ENCODE measurements at places on chromosomes 5 and 9.

DNA sequence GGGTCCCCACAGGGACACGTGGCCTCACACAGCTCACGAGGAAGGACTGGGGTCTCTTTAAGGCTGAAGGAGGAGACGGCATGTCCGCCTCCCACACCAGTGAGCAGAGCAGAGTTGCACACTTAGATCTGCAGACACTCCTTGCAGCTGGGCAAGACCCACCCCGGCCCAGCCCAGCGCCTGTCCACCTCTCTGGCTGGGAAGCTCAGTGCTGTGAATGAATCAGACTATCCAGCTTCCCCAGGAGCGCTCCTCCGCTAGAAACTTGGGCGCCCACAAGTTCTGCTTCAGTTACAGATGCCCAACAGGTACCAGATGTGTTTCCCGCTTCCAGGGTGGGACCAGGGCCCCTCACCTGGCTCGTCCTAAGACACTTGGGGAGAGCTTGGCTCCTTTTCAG is 78.9 kb downstream of the NSUN2 start:
- no peak for DNase-seq

DNA sequence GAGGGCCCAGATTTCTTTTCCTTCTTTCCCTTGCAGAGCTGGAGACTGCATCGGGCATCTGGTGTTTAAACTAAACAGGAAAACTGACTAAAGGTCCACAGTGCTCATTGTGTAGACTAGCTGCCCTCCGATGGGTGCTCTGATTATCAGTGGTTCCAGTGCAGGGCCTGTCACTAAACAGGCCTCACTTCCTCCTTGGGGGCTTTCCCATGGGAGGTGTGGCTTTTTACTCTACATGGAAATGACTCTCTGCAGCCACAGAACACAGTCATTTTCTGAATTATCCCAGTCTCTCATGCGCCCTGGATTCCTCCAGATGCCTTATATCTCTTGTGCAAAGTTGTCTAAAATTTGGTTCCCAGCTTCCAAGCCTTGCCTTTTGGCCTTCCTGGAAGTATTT is 199.2 kb downstream of the TRIO start:
- peak; percentile 45 for DNase-seq

DNA sequence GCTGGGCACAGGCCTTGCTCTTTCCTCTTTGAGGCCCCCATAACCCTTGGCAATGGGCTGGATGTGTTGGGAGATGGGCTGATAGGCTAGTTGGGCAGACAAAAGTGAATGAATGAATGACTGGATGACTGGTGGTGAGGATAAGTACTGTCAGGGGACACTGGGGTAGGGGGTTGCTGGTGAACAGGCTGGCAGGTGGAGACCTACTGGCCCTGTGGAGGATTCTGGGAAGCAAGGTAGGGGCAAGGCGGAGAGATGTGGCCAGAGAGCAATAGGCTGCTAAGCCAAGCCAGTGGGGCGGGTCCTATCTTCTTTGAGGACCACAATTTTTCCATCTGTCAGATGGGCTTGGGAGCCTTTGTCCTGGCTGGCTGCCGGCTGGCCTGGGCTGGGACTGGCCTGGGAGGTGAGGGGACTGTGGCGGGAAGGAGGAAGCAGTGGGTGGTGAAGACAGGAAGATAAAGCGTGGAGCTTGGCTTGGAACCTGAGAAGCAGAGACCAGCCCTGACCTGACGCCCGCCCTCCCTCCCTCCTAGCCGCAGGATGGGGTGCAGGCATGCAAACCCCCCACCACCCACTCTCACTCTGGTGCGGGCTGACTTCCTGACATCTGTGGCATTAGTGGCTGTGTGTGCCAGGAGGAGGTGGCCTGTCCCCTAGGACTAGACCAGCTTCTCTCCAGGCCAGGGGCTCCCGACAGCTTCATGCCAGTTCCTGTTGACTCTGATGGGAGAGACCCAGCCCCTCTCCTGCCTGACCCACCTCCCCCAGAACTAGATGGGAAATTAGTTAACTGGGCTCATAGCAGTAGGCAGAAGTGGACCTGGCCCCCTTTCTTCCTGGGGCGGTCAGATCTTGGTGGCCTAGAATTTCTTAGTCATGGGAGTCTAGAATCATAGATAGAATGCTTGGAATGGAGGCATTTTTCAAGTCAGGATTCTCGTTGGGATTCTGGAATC is 9.5 kb downstream of the CXXC5 start:
- DNase-seq = no peak

DNA sequence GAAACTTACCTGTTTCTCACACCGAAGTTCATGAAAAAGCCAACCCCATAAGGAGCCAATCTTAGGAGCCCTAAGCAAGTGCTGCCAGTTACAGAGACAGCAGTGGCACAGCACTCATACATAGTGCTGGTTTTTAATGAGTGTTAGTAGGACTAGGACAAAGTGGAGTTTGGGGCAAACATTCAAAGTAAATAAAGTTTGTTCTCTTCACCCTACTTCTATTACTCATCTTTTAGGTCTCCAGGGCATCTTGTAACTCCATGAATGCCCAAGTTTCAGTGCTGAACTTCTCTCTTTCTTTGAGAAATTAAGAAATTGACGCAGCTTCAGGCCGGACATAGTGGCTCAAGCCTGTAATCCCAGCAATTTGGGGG is 584.7 kb downstream of the EBF1 start:
- DNase-seq = no peak

GRCh38 chr5:76662521-76662920 is 39.3 kb upstream of the F2RL2 start:
- no peak for DNase-seq

DNA sequence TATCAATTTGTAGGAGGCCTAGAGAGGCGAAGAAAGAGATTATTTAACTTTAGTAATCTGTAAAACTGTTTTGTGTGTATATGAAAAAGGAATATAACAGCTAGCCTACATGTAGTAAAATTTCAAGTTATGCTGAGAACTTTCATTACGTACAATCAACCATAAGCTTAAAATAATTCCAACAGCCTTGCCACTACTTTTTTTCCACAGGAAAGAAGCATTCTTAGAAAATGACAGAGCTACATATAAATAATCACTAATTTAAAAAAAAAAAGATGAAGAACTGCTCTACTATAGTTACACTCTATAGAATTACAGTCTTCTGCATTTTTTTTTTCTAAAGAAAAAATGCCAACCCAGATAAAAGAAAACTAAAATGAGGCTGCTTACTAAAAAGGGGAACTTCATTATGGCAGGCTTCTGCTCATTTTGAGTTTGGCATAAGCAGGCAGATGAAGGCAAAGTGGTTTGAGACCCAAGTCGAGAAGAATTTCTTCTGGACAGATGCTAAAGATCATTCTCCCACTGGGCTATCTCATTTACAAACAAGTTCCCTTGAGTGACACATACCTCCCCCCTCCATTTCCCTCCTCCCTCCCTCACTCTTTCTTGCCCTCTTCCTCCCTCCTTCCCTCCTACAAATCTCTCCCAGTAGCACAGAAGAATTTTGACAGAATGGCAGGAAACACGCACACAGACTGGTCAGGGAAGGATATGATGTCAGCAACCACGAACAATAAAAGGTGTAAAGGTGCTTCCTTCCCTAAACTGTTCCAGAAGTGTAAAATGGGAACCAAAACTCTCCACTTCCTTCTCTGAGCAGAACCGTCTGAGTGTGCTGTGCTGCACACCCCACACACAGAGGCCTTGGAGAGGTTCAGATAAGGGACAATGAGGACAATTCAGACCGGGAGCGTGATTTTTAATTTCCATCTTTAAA is 56.1 kb downstream of the MEF2C start:
- DNase-seq = no peak

GRCh38 chr5:136308212-136308795 is 57.0 kb downstream of the TRPC7 start:
- DNase-seq = no peak

- DNase-seq = no peak
These were observed 440.9 kb downstream of the DIRAS2 start for GRCh38 chr9:90201766-90202165.

GRCh38 chr5:66561256-66561990 is 34.8 kb upstream of the MAST4 start:
- no peak for DNase-seq

DNA sequence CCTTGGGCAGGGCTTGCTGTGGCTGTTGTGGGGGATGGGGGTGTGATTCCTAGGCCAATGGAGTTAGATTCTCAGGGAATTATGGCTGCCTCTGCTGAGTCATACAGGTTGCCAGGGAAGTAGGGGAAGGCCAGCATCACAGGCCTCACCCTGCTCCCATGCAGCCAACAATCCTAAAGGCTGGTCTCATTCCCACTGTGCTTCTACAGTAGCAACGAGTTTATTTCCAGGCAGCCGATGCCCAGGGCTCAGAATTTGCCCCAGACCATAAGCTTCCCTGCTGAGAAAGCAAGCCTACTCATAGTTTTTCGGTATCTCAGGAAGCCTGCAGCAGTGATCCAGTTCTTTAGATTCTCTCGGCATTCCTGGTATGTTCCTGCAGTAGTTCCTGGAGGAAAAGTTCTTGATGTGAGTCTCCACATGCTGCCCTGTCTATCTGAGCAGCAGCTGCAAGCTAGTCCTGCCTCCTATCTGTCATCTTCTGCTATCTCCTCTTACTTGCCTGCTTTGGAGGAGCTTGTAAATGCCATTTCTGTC is 59.3 kb upstream of the SELENOP start:
- DNase-seq = no peak

DNA sequence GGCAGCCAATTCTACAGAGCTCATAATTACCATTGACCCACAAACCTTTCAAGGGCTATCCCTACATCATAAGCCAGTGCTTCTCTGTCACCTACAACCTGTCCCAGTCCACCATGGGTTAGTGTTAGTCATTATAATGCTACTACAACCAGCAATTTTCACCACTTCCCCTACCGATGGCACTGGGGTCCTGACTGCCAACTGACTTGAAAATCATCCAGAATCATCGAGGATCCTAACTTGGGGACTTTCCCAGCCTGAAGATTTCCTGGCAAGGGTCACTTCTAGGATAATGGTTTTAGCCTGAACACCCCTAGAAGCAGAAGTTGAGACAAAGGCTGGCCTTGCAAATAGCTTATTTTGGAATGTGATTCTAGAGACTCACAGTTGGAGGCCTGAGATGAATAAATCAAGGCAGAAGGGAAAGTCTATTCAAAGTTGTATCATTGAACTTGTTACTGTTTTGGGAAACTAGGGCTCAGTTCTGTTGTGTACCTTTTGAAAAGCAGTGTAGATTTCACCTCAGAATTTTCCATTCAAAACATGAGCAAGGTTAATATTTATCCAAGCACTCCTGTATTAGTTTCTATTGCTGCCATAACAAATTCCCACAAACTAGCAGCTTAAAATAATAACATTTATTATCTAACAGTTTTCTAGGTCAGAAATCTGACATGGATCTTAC is 633.0 kb downstream of the LRRC70 start:
- no peak for DNase-seq

DNA sequence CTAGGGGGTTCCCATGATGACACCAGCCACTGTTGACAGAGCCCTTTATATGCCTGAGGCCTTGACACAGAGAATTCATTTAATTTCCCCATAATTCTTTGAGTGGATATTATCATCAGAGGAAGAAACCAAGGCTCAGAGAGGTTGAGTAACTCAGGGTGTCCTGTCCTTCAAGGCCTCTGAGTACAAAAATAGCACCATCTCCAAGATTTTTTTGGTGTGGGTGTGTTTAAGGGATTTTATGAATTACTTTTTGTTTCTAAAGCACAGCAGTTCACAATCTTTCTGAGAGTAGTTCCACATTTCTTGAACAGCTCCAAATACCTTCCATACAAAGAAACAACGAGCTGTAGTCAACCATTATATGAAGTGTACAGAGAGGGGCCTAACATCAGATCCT is 6.2 kb upstream of the GSN start:
- no peak for DNase-seq

- DNase-seq = no peak
These were observed 106.7 kb downstream of the SERINC5 start for GRCh38 chr5:80149161-80149609.

DNA sequence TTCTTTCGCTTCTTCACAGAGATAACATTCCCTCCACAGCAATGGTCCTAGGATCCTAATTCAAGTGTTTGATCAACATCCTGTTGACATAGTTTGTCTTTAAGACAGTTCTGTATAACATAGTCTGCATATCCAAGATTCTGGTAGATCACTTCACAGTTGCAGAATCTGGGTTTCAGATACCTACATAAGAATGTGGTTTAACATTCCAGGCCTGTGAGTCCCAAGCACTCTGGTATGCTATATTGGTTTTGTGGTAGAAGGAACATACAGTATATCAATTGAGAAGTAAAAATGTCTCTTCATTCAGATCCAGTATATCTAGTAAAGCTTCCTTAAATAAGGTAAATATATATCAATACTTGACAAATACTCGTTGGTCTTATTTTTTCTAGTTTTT is 914.2 kb upstream of the CDH6 start:
- DNase-seq = no peak

- no peak for DNase-seq
These were observed 10.9 kb downstream of the HABP4 start for GRCh38 chr9:96460882-96461281.

GRCh38 chr9:120212853-120213200 is 367.1 kb downstream of the CDK5RAP2 start:
- DNase-seq = no peak

- no peak for DNase-seq
These were observed 83.2 kb upstream of the SMIM15 start for GRCh38 chr5:61245486-61245885.

- DNase-seq = peak; percentile 41
These were observed at the start of gene TGFBI for GRCh38 chr5:136028782-136029742. Gene TGFBI (plus strand): TSS chr5:136028988. CDS start chr5:136029056, 68 bp downstream.

- DNase-seq = no peak
These were observed 243.3 kb upstream of the PDE4D start for GRCh38 chr5:60136841-60137240.

- no peak for DNase-seq
These were observed 36.0 kb downstream of the KCNMB1 start for GRCh38 chr5:170353011-170353761.

DNA sequence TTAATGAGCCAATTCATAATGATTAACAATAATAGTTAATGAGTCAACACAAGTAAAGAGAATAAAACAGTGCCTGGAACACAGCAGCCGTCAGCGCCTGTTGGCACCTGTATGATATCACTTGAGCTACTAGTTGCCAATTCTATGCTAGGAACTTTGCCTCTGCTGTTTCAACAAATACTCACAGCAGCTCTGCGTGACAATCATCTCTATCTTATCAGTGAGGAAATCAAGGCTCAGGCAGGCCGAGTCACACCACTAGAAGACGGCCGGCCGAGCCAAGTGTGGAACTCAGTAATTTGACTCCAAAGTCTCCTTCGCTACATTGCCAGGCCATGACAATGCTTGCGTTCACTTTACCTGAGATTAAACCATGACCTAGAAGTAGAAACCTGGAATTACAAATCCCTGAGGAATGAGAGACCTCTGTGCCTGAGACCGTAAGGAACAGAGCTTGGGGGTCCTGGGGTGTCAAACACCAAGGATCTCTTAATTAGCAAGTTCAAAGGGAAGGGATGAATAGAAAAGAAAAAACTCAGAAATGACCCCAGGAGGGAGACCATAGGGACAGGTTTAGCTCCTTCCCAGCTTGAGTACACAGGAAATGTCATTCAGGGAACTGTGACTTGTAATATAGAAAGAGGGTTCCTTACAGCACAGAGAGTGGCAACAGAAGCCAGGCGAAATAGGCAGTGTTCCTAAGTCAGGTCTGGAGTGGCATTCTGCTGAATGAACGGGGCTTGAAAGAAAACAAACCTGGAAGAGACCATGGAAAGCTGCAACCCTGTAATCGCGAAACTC is 109.1 kb downstream of the SUSD1 start:
- no peak for DNase-seq

- no peak for DNase-seq
These were observed 122.8 kb downstream of the ENC1 start for GRCh38 chr5:74517700-74518099.

GRCh38 chr9:23674016-23674585 is 151.9 kb downstream of the ELAVL2 start:
- DNase-seq = no peak

- no peak for DNase-seq
These were observed 34.2 kb upstream of the GRPEL2 start for GRCh38 chr5:149310947-149311658.

GRCh38 chr5:172090976-172091547 is 84.6 kb upstream of the FBXW11 start:
- DNase-seq = no peak

Data from GM20000 (cell line).